ENCODE measurements at places on chromosomes 6 and 20.

DNA sequence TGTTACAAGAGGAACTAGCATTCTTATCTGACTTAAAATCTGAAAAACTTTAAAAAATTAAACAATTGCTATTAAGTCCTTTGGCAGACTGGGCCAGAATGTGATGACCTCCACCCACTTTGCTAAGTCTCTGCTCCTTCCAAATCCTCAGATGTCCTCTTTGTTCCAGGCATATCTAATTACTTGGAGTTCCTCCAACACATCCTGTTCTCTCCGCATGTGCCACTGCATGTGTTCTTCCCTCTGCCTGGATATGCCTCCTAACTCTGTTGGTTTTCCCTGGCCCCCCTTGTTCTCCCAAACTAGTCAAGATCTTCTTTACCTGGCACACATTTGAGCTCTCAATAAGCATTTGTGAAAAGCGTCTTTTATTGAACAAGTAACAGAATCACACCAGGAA is 23.1 kb downstream of the ELOVL2 start:
- DNase-seq: no peak

DNA sequence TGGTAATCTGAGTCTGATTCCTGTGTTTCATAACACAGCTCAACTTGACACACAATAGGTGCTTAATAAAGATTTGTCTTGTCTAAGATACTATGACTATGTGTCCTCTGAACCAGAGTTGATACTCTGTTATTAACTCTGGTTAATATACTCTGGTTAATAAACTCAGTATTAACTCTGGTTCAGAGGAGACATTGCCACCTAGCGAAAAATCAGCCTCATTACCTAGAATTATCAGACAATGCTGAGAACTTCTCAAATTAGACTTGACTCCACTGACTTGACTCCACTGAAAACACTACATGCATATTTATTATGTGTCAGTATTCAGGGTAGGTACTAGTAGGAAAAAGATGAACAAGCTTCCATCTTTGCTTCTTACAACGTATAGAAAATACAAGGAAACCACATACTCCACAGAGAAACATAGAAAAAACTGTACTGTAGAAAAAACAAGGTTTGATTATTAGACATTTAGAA is 73.9 kb downstream of the AHI1 start:
- DNase-seq: no peak

- DNase-seq: no peak
Observed at GRCh38 chr6:129608886-129609537, 101.0 kb downstream of the ARHGAP18 start.

GRCh38 chr20:40815156-40816038 is 126.4 kb upstream of the MAFB start:
- no peak for DNase-seq

- no peak for DNase-seq
Observed at GRCh38 chr20:46618316-46619100, 32.8 kb downstream of the SLC13A3 start.

- no peak for DNase-seq
Observed at GRCh38 chr6:43228951-43229802, at the start of gene DNPH1. Gene DNPH1 (minus strand): TSS chr6:43229481. CDS start chr6:43229456, 25 bp downstream.

DNA sequence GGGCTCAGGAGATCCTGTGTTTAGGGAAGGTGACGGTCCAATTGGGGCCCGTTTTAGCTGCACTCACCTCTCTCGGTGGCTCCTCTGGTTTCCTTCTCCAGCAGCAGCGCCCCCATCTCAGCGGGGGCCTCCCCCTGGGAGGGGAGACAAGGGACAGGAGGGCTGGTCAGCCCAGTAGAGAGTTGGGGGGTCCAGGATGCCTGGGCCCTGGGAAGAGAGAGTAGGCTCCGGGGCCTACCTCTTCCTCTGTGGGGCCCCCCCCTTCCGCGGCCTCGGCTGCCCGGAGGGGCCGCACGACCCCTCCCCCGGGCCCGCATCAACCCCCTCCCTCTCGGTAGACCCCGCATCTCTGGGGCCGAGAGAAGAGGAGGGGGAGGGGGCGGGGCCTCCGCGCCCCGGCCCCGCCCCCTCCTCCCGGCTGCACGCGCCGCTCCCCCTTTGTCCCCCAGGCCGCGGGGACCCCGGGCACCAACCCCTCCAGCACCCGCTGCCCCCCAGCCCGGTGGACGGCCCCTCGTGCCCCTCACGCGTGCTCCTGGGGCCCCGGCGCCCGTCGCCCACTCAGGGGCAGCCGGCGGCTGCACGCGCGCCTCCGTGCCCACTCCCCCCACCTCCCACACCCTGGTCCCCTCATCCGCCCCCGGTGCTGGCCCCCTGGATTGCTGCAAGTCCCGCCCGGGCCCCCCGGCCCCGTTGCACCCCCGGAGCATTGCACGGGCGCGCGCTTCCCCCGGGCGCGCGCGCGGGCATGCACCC is 464 bp downstream of the EHMT2 start:
- DNase-seq: no peak

DNA sequence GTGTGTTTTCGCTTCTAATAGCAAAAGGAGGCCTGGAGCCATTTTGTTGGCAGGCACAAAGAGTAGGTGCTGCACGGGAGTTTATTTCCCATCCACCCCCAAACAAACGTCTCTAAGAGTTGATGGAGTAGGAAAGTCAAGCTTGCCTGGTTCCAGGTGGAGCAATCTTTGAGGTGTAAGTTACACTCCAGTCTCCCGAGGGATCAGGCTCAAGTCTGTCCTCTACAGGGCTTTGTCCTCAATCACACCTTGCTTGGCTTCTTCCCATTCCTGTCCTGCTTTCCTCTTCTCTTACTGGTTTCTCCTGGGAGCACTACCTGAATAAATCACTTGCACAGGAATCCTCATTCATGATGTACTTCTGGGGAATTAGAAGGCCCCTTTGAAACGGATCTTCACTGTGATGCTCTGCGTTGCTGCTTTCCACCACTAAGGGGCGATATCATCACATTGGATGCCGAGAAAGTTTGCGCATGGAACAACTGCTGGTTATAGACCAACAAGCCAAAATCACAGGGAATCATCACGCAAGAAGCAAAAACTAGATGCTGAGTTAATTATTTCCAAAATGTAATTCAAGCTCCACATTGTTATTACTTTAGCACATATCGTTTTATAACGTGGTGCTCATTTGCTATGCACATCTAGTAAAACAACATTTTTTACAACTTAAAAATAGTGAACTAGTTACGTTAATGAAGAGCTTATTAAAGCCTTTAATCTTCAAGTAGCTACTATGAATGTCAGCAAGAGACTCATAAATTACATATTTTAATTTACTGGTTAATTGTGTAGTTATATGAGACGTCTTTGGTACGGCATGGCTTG is 156.8 kb downstream of the DNAH8 start:
- no peak for DNase-seq

GRCh38 chr6:168091381-168092264 is 12.6 kb upstream of the FRMD1 start:
- no peak for DNase-seq

DNA sequence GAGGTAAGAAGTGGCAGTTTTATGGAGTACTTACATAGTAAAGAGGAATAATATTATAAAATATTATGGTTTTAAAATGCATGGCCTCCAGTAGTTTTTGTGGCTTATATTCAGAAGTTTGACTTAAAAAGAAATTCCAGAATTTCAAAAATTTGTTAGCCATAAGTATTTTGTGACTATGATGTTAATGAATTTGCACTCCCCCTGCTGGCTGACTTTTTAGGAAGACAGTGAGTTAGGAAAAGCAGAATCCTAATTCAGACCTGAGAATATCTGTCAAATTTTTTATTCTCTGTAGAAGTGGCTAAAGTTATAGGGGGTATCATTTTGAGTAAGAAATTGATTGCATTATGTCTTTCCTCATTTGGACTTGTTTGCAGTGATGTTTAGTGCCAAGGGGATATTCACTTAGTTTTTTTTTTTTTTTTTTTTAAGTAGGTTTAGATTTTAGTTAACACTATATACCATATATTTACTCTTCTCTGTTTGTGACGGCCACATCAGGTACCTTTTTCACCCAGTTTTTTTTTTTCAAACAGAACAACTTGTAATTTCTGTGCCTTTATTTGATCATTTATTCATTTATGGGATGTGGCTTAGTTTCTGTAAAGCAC is 40.8 kb downstream of the ZFAND3 start:
- no peak for DNase-seq

GRCh38 chr6:98847779-98848538 is 13.6 kb downstream of the POU3F2 start:
- DNase-seq: no peak

DNA sequence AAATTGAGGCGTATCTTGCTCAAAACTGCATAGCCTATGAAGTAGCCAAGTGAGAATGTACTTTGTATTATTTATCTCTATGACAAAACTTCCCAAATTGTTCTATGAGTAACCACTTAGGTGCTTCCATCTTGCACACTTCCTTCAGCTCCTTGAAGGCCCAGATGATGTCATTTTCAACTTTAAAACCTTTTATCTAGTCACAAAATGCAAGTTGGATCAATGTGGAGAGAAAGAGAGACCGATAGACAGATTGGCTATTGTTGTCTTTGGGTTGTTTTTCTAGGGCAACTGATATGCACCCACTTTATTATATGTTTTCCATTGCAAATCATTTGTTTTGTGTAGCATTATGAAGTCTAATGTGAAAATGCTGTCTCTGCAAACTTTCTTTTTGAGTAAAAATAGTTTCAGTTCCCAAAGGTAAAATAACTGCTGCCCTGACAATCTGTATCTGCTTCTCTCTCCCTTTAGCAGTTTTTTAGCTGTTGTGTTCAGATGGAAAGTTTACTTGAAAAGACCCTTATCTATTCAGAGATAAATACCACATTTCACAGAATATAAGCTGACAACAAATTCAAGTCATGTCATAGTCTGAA is 73.7 kb upstream of the CITED2 start:
- no peak for DNase-seq

- no peak for DNase-seq
Observed at GRCh38 chr6:45617441-45617840, 239.7 kb upstream of the SUPT3H start.

DNA sequence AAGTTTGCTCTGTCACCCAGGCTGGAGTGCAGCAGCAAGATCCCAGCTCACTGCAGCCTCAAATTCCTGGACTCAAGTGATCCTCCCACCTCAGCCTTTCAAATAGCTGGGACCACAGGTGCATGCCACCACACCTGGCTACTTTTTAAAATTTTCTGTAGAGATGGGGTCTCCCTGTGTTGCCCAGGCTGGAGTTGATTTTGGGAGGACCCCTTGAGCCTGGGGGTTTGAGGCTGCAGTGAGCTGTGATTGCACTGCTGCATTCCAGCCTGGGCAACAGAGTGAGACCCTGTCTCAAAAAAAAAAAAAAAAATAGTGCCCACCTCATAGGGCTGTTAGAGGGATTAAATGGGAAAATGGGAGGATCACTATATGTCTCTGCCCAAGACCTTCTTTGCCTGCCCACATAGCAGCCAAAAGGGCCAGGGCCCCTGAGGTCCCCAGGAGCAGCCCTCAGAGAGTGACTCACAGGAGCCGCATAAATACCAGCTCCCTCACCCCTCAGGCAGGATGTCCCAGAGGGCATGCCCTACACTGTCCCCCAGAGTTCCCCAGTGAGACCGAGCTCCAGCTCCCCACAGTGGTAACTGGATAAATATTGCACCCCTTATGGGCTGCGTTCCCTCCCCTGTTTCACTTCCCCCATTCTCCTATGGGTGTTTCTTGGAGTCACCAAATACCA is 11.7 kb upstream of the MDGA1 start:
- DNase-seq: no peak

GRCh38 chr20:50303573-50304500 is 113.2 kb downstream of the CEBPB start:
- no peak for DNase-seq

- DNase-seq: no peak
Observed at GRCh38 chr6:122576888-122577287, 33.3 kb upstream of the PKIB start.

DNA sequence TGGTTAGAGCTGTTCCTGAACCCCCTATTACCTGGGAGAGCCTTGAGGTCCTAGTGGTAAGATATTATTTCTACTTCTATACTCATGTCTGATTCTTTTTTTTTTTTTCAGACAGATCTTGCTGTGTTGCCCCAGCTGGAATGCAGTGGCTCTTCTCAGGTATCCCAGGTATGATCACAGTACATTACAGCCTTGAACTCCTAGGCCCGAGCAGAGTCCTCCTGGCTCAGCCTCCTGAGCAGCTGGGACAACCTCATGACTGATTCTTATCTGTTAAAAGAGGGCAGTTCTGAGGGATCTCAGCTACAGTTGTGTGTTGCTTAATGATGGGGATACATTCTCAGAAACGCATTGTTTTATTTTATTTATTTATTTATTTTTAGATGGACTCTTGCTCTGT is 30.2 kb downstream of the BAK1 start:
- no peak for DNase-seq

GRCh38 chr20:3010985-3011723 is 32.3 kb upstream of the GNRH2 start:
- no peak for DNase-seq

GRCh38 chr6:93418408-93419303 is 703 bp downstream of the EPHA7 start:
- DNase-seq: no peak

DNA sequence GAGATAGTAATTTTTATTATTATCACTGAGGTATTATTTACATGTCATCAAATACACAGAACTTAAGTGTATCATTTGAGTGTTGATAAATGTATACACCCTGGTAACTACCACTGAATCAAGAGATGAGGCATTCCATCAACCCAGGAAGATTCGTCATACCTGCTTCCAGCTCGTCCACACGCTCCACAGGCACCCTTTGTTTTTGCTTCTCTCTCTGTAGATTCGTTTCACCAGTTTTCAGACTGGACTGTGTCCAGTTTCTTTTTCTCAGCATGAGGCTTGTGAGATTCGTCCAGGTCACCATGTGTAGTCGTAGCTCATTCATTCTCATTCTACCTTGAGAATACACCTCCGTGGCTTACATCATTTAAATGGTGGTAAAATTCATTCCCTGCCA is 64.5 kb downstream of the BFSP1 start:
- DNase-seq: no peak

GRCh38 chr6:56246881-56247653 is at the start of gene COL21A1:
Gene COL21A1 (minus strand): TSS chr6:56247580. CDS start chr6:56182618, 64,962 bp downstream.
- no peak for DNase-seq

DNA sequence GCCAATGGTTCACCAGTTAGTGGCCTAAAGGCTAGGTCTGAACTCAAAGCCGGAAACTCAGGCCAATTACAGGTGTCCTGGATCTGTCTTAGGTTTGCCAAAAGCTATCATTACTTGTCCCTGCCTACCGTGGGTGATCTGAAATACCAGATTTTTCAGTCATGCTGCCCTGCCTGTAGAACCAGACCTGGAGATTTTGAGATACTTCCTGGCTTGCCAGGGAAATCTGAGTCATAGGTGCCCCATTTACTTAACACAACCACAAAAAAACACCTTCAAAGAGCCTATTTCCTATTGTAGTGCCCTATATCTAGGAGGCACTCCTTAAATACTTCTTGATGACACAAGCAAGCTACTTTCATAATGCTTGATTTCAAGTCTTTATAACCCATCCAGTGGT is 13.9 kb upstream of the RANBP9 start:
- DNase-seq: no peak

- no peak for DNase-seq
Observed at GRCh38 chr6:160027076-160027475, 58.2 kb downstream of the IGF2R start.

DNA sequence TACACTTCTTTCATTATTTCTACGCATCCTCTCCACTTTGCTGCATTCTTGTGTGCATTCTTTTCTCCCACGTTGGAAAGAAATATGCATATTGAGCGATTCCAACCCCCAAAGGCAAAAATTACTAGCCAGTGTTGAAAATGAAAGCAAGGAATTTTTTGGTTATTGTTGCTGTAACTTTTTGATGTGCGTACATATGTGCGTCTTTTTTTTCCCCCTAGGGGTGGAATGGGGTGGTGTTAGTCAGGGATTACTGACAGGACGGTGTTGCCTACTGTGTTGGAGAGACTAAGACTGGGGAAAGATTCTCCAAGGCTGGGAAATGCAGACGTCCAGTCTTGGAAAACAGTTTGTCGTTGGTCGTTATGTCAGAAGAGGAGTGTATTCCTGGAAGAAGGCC is 44.2 kb upstream of the ESR1 start:
- no peak for DNase-seq
